Cerebellar nuclear complex (tissue), 1 donor: ENCODE measurements at places on chromosomes 2 and 18.

DNA sequence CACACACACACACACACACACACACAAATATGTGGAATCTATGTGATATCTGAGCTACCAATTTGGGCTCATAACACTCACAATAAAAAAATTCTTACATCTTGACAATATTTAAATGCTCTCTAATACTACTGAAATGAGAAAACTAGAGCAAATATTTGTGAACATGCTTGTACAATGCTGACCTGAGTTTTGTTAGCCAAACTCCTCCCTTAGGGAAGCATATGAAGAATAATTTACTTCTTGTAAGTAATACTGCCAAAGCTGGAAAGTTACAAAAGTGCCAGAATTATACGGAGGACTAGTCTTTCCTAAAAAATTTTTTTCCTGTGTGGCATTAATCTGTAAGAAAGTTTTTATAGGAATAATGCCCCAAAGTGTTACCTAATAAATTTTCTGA is 18.5 kb downstream of the MBD2 start:
- DNase-seq = no peak

- no peak for DNase-seq
Measured at GRCh38 chr2:35963824-35964223, 391.8 kb upstream of the CRIM1 start.

- no peak for DNase-seq
Measured at GRCh38 chr2:79857888-79858287, 345.0 kb downstream of the CTNNA2 start.

GRCh38 chr2:222239945-222240675 is 58.7 kb downstream of the PAX3 start:
- DNase-seq = no peak

- DNase-seq = no peak
Measured at GRCh38 chr2:206585335-206585734, 57.0 kb upstream of the FAM237A start.
